ENCODE measurements at places on chromosomes 16 and 17.

DNA sequence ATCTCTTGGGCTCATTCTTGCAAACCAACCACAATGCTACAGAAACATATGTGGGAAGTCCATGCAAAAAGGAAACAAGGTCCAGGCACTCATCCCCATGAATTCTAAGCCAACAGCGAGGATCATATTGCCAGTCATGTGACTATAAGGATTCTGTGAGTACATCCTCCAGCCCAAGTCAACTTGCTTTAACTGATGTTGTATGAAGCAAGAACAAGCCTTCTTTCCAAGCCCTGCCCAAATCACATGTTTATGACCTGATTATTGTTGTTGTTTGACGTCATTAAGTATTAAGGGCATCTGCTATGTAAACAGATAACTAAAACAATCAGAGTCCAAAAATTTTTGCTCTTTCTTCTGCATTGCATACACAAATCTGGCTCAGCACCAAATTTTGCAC lies 78.2 kb upstream of the MON1B start:
- DNase-seq: no peak

- no peak for DNase-seq
These were observed 59.9 kb downstream of the RPH3AL start for GRCh38 chr17:292531-293382.

- DNase-seq: no peak
These were observed 80.3 kb downstream of the TRIM37 start for GRCh38 chr17:59026176-59026939.

DNA sequence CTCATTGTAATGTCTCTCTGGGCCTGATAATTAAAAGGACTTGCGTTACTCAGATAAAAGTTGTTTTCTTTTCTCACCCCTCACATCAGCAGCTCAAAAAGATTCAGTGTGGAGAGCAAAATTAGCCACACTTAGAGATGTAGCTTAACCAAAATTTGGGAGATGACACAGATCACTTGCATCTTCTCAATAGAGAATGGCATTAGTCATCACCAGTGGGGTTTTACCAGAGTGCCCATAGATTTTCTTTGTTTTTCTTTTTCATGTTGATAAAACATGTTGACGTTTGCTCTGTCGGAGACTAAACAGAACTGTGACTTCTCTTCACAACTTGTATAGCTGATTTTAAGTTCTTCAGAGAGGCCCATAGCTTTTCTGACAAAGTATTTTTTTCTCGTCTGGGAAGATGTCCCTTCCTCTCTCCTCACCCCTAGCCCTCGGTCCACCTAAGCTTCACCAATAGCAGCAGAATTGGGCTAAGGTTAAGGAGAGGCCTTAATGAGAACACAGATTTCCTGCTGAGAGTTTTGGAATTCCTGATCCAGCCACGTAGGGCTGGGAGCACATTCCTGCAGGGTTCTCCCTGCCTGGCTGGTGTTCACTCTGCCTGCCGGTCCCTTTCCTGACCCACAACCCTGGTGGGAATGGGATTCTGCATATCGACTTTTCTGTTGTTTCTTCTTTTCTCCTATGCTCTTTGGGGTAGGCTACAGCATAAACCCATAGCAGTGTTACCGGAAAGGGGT lies 92.6 kb downstream of the CACNG3 start:
- no peak for DNase-seq

DNA sequence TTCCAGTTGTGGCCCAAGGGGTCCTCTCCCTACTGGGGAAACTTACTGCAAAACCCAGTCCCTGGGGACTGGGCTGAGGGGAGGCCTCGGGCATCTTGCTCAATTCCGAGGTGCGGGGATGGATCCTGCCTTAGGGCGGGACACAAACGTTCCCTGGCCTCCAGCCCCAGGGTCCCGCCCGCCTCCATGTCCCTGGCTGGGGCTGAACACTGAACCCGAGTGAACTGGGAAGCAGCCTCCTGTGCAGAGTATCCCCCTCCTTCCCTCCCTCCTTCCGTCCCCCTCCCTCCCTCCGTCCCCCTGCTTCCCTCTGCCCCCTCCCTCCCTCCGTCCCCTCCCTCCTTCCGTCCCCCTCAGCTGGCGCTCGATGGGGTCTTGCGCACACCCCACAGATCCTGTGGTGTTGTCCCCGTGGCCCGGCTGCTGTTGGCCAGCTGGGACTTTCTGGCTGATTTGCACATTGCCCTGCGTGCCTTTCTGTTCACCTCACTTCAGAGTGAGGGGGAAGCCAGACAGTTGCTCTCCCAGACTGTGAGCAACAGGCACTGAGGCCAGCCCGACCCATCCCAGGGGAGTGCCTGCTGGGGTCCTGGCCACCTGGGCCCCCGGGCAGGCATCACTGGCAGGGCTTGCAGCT lies 5.5 kb downstream of the TRAF7 start:
- DNase-seq: no peak
